ENCODE measurements at places on chromosomes 11 and 22. TPM values are rescaled to one million over a fixed set of nuclear protein-coding genes. Genes with fewer than 3 reads are reported as not detected.

The OR2AG1 gene
- total RNA-seq: not detected

The CRYBA4 gene
- not detected for total RNA-seq

The DBX1 gene
- total RNA-seq: not detected

The HTR3A gene
- total RNA-seq: not detected

The OR5B3 gene
- not detected for total RNA-seq

The SEPTIN5 gene
- 10.0 TPM for total RNA-seq

The LRRC56 gene
- total RNA-seq: 0.55 TPM

The FGF3 gene
- not detected for total RNA-seq

The CSNK2A3 gene
- 1.7 TPM for total RNA-seq

The P2RY6 gene
- total RNA-seq: 14.1 TPM

The HPX gene
- total RNA-seq: 0.55 TPM

The KDELR3 gene
- 19.0 TPM for total RNA-seq
